Tongue (tissue), 3 donors: ENCODE measurements at places on chromosomes 2 and 18. TPM values are rescaled to one million over a fixed set of nuclear protein-coding genes. Genes with fewer than 3 reads are reported as not detected.

RETSAT gene
- 20.6 TPM for total RNA-seq

SERPINB13 gene
- total RNA-seq = 17.5 TPM

ABCB11 gene
- not detected for total RNA-seq

LYG2 gene
- not detected for total RNA-seq
